ENCODE measurements at places on chromosomes 2 and 18.

- DNase-seq: no peak
Observed at GRCh38 chr2:101012054-101012705, 10.1 kb downstream of the RPL31 start.

DNA sequence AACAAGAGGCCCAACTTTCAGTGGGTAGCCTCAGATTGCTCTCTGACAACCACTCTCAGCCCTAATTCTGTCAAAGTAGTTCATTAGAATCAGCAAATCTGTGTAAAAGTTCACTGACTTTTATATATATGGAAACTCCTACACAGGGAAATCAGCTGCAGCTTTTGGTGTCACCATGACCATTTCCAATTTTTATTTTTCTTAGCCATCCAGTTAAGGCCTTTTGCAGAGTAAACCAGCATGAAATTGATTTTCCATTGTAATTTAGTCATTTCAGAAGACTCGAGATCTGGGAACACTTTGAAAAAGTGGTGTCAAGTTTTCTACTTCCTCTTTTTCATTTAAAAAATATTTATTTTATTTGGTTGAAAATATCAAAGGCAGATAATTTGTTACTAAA, 263.2 kb downstream of the TMEM182 start:
- no peak for DNase-seq

GRCh38 chr2:128867311-128867710, 548.6 kb upstream of the HS6ST1 start:
- no peak for DNase-seq

DNA sequence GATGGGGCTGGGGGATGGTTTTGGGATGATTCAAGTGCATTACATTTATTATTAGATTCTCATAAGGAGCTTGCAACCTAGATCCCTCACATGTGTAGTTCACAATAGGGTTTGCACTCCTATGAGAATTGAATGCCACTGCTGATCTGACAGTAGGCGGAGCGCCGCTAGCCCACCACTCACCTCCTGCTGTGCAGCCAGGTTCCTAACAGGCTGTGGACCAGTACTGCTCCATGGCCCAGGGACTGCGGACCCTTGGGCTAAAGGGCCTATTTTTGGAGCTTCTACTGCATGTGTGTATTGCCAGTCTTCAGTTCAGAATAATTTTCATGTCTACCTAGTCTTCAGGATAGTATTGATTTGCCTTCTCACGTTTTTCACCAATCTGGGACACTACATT, 165.3 kb upstream of the TWIST2 start:
- DNase-seq: no peak

- no peak for DNase-seq
Observed at GRCh38 chr2:19815746-19816145, 86.0 kb downstream of the TTC32 start.

Measured in KG1 (cell line).